ENCODE measurements at places on chromosomes 4 and X. TPM values are rescaled to one million over a fixed set of nuclear protein-coding genes. Genes with fewer than 3 reads are reported as not detected.

The GAGE2A gene
- not detected for polyA plus RNA-seq

The SPANXB1 gene
- not detected for polyA plus RNA-seq

The COX18 gene
- polyA plus RNA-seq = 9.7 TPM

The RRAGB gene
- 44.4 TPM for polyA plus RNA-seq

The GPR50 gene
- polyA plus RNA-seq = 0.24 TPM

The PHEX gene
- polyA plus RNA-seq = 0.39 TPM

The CLDN34 gene
- not detected for polyA plus RNA-seq

The ELF4 gene
- polyA plus RNA-seq = 1.3 TPM

The DCAF12L2 gene
- 0.10 TPM for polyA plus RNA-seq

The NPNT gene
- 26.7 TPM for polyA plus RNA-seq

The GAGE1 gene
- not detected for polyA plus RNA-seq
